ENCODE measurements at places on chromosomes 5 and 9.
A peak's percentile ranks its signal among the peaks of the same experiment; 100 is the strongest.

- DNase-seq: peak; percentile 73
Measured at GRCh38 chr9:27829621-27830020, 256.3 kb upstream of the C9orf72 start.

DNA sequence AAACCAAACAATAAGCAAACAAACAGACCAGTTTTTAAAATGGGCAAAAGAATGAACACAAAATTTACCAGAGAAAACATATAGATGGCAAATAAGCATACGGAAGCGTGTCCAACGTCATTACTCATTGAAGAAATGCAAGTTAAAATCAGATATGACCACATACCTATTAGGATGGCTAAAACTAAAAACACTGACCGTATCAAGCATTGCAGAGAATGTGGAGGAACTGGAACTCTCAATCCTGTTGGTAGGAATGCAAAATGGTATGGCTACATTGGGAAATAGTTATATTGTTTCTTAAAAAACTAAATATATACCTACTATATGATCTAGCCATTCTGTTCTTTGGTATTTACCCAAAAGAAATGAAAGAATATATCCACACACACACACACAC, 129.4 kb upstream of the ACO1 start:
- no peak for DNase-seq

- no peak for DNase-seq
Measured at GRCh38 chr5:169805937-169806700, 169.0 kb downstream of the DOCK2 start.

GRCh38 chr5:76337953-76338451, 65.1 kb upstream of the IQGAP2 start:
- peak; percentile 55 for DNase-seq

DNA sequence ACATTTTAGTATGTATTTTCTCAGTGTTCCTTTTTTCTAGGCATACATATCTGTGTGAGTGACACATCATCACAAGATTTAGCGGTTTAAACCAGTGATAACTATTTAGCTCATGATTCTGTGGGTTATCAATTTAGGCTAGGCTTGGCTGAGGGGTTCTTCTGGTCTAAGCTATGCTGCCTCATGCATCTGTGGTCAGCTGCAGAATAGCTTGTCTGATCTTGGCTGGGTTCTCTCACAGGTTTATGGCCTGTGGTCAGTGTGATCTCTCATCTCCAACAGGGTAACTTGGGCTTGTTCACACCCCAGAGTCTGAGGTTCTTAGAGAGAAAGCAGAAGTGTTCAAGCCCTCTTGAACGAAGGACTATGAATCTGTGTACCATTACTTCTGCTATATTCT, 363.3 kb downstream of the KDM4C start:
- no peak for DNase-seq

DNA sequence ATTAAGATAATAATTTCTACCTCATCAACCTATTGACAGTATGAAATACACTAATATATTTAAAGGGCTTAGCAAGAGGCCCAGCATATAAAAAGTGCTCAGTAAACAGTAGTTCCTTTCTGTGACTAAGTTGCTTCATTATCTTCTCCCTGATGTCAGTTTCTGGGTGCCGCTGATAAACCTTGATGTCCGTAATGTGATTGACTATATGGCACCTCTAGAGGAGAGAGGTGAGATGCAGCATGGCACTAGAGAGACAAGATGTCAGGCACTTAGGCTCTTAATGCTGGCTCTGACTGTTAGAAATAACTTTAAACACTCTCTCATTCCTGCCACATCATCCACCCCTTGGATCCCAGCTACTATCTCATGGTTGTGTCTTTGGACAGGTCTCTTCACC, 455.9 kb upstream of the KLF4 start:
- DNase-seq: no peak

GRCh38 chr5:97568382-97568781, 385.3 kb upstream of the RIOK2 start:
- peak; percentile 67 for DNase-seq

- DNase-seq: peak; percentile 2
Measured at GRCh38 chr9:106287091-106287631, 575.8 kb upstream of the ZNF462 start.

DNA sequence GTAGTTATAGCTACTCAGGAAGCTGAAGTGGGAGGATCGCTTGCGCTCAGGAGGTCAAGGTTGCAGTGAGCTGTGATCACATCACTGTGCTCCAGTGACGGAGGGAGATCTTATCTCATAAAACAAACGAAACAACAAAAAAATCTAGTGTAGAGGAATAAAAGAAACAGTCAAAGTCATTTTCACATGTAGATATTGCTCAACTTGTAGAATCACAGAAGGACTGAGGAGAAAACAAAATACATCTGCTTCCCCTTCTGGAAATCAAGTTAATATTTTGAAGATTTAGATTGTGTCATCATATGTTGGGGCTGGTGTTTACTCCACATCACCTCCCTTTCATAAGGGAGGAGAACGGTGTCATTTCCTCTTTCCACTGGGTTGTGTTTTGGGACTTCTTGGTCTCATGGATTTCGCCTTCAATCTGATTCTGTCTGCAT, 8.2 kb upstream of the SLC46A2 start:
- DNase-seq: no peak

DNA sequence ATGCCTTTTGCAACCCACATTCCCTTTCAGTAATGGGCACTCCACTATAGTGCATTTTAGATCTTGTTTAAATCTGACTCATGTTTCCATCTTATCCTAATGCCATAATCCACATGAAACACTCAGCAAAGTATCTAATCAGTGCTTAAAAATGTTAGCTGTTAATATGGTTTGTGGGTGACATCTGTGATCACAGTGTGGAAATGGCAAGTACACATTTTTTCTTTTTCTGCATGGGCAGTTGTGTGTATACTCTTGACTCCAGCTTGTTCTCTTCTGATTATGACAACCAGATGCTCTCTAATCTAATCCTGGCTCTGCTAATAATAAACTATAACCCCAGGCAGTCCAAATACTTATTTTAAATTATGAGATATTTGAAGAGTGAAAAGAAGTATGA, 103.3 kb downstream of the EDIL3 start:
- no peak for DNase-seq

DNA sequence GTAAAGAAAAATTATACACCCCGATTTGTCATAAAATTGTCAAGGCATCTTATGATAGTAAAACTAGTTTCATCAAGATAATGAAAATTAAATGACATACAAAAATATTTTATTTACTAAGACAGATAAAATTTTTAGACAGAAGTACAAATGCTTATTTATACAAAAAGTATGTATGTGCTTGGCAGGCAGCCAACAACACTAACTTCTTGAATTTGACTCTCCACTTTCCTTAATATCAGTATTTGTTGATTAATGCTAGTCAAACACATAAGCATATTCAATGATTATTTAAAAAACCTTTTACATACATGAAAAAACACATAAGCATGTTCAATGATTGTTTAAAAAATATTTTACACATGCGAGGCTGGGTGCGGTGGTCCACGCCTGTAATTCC, 1079.9 kb upstream of the CDH6 start:
- no peak for DNase-seq

GRCh38 chr5:133149345-133149744, 97.5 kb downstream of the HSPA4 start:
- no peak for DNase-seq

DNA sequence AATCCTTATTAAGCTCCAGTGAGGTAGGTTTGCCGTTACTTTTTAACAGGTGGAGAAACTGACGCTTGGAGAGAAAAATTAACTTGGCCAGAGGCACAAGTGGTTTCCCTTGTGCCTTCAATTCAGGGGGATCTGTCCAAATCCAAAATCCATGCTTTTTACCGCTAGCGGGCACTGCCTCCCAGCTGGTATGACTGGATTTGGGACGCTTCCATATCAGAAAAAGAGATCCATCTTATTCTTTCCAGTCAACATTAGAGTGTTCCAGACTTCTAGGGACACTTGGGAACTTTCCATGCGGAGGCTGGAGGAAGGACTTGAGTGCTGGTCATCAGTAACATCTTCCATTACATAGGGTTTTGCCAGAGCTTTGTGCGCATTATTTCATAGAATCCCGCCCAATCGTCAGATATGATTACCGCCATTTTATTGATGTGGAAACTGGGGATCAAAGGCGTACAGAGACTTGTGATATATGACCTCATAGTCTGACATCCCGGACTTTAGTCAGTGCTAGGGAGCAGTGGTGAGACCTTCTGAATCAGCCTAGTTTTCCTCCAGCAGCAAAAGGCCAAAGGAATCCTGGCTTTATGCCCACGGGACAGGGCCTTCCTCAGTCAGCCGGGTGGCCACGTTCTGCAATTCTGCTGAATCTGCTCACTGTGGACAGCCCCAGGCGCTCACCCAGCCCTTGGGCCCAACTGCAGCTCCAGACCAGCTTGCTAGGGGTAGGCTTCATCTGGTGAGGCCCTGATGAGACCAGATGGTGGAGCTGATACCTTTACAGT, 1.1 kb upstream of the GNPDA1 start:
- peak; percentile 25 for DNase-seq

DNA sequence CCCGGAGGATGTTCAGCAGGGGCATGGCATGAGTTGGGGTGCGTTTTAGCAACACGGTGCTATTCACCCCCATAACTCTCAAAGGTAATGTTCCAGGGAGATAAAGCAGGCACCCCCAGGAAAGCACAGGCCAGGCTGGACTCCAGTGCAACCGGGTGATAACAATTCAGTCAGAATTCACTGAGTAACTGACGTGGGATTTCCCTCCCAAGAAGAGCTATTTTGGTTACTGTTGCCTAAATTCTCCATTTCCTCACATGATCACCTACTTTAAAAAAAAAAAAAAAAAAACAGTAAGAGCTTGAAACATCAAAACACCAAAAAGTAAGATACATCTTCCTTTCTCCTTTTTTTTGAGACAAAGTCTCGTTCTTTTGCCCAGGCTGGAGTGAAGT, 137.6 kb upstream of the WWC1 start:
- peak; percentile 66 for DNase-seq

DNA sequence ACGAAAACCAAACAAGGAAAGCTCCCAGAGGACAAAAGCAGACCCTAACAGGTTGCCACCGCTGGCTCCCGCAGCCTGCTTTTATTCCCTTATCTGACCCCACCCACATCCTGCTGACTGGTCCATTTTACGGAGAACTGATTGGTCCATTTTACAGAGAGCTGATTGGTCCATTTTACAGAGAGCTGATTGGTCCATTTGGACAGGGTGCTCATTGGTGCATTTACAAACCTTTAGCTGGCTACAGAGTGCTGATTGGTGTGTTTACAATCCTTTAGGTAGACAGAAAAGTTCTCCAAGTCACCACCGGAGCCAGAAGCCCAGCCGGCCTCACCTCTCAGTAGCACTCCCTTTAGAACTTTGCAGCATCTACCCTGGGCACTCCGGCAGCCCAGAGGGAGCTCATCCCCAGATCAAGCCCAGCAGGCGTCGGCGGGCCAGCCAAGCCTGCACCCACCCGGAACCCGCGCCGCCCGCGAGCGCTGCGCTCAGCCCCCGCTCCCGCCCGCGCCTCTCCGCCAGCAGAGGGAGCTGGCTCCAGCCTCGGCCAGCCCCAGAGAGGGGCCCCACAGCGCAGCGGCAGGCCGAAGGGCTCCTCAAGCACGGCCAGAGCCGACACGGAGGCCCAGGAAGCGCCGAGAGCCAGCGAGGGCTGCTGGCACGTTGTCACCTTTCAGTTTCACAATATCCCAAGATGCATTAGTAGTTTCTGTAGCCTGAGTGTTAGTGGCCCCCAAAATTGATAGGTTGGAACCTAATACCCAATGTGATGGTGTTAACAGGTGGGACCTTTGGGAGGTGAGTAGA, 35.3 kb upstream of the CLPTM1L start:
- DNase-seq: peak; percentile 2

DNA sequence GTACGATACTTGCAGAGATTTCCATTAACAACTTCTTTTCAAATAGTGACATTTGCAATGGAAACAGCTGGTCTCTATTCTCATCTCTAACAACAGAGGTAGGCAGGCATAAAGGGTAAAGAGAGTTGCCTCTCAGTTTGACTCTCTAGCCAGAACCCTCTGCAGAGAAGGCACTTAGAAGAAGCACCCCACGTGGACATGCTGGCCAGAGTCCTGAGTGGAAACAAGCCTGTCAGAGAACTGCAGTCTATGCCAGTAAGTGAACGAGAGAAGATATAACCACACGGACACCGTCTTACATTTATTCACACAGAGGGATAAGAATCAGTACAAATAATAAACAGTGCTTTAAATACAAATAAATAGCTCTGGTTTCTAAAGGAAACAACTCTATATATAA, 11.0 kb upstream of the LHX6 start:
- DNase-seq: no peak

- peak; percentile 49 for DNase-seq
Measured at GRCh38 chr5:158770506-158770905, 329.2 kb downstream of the EBF1 start.

- DNase-seq: peak; percentile 63
Measured at GRCh38 chr9:126490871-126491567, 122.7 kb upstream of the LMX1B start.

GRCh38 chr5:149636861-149637246, 55.6 kb downstream of the ARHGEF37 start:
- peak; percentile 69 for DNase-seq

DNA sequence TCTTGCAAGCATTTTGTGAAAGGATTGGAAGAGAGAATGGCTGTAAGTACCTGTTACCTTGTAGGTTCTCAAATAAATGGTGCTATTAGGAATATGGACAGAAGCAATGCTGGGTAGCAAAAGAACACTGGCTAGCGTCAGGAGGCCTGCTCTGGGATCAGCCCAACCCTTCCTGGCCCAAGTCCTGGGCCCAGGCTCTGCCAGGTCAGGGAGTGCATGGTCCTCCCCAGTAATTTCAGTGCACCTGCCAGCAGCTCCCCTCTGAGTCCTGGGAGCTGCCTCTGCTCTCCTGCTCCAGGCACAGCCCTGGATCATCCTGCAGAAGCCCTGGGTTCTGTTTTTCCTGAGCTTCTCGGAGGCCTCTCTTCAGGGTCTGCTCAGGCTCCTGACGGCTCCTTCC, 89.5 kb upstream of the ARAP3 start:
- no peak for DNase-seq

GRCh38 chr5:82445726-82446335, 167.7 kb upstream of the RPS23 start:
- DNase-seq: no peak

DNA sequence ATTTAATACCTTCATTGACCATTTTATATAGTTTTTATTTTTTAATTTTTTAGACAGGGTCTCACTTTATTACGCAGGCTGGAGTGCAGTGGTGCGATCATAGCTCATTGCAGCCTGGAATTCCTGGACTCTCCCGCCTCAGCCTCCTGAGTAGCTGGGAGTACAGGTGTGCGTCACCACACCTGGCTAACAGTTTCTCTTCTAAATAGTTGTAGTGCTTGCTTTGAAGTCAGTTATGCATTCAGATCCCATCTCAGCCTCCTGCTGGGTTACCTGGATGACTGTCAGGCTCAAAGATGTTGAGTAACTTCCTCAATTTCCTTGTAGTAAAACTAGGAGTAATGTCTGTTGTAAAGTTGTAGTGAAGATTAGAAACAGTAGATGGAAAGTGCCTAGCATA, 21.4 kb downstream of the SNX18 start:
- DNase-seq: no peak

Data from fibroblast of skin of back (primary cell).